Cerebellum (tissue), 4 donors: ENCODE measurements at places on chromosomes 6 and 20.

- DNase-seq, result no peak
Measured at GRCh38 chr6:129680633-129681032, 29.3 kb downstream of the ARHGAP18 start.

- no peak for DNase-seq
Measured at GRCh38 chr6:76818451-76818850, 644.8 kb downstream of the HTR1B start.

- DNase-seq, result no peak
Measured at GRCh38 chr6:89711801-89712200, 73.3 kb upstream of the LYRM2 start.

DNA sequence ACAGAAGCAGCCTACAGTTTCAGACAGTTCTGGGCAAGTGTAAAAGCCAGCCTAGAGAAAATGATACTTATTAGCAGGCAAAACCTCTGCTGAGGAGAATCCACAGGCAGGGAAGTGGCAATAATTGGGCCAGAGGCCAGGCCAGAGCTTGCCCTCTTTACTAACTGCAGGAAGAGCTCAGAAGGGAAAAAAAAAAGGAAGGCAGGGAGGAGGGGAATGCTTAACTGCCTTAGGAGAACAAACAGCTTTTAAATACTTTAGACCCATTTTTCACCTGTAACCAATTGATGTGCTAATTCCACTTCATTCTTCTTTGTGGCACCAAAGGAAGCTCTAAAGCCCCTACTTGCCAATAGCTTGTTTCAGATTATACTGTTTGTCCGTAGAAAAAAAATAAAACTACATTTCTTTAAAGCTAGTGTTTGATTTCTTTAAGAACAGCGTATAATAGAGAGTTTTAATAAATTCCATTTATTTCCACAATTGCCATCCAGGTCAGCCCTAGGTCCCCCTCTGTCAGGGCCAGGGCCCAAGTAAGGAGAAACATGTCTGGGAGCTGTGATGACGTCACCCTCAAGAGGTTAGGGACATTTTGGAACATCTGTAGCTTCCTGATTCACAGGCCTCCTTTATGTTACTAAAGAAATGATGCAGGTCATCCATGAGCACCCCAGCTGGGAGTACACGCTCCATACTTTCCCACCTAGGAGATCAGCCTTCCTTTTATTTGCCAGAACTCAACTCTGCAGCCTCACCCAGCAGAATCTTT is 384.3 kb downstream of the CDC5L start:
- DNase-seq, result no peak

DNA sequence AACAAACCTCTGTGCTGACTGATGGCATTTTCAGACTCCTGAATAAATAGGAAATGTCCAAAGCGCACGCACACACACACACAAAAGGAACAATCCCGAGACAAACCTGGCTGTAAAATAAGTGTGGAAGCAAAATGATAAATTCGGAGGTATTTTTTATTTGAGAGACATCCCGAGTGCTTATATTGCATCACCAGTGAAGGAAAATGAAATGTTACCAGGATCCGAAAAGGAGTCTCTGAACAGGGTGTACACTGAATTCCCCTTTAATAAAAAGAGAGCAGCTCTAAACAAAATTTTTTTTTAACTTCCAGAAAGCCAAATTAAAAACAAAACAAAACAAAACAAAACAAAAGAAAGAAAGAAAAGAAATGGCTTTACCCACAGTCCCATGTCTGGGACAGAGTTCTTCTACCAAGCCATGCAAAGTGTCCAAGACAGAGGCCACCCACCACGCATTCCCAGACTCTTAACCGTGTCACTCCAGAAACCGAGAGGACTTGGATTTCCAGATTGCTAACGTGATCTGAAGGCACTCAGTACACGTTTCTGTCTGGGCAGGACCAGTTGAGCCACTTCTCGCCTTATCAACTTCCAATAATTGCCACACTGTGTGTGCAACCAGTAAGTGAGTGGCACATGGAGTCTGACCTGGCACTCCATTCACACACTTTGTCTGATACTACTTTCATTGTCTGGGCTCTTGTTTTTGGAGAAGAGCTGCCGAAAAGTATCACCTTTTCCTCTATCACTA is 817 bp downstream of the ME1 start:
- DNase-seq, result no peak

GRCh38 chr6:24646771-24647170 is 780 bp upstream of the KIAA0319 start:
- DNase-seq, result no peak

GRCh38 chr6:117156741-117157140 is 108.6 kb upstream of the VGLL2 start:
- DNase-seq, result no peak

DNA sequence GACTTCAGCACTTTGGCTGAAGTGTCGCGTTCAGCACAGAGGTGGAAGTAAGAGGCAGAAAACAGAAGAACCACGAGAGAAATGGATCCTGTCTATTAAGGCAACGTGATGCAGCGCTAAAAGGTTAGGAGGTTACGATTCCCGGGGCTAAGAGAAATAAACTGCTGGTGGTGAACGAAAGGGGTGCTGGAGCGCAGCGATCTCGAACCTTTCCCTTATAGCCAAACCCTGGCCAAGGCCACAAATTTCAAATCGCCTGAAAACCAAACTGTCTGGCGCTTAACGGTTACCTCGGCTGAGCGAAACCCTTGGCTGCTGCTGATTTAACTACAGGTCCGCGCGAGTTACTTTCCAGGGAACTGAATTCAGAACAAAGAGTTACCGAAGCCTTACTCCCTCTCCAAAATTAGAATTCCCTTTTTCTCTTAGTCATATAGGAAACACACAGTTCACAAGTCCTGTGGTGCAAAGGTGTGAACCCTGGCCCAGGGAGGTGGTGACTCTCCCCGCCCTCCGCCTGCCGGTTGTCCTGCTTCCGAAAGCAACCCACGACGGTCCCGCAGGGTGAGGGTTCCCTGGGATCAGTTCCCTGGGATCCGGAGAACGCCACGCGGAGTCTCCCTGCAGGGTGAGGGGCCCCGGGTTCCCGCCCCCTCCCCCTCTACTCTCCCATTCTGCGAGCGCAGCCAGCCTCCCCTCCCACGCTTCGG is 1.3 kb upstream of the SLC35D3 start:
- DNase-seq, result no peak
